ENCODE measurements at places on chromosomes 7 and 10.

- DNase-seq, result no peak
These were observed 275.7 kb downstream of the XPNPEP1 start for GRCh38 chr10:109647627-109648026.

GRCh38 chr10:9615189-9615588 is 1402.5 kb upstream of the CELF2 start:
- DNase-seq, result no peak

DNA sequence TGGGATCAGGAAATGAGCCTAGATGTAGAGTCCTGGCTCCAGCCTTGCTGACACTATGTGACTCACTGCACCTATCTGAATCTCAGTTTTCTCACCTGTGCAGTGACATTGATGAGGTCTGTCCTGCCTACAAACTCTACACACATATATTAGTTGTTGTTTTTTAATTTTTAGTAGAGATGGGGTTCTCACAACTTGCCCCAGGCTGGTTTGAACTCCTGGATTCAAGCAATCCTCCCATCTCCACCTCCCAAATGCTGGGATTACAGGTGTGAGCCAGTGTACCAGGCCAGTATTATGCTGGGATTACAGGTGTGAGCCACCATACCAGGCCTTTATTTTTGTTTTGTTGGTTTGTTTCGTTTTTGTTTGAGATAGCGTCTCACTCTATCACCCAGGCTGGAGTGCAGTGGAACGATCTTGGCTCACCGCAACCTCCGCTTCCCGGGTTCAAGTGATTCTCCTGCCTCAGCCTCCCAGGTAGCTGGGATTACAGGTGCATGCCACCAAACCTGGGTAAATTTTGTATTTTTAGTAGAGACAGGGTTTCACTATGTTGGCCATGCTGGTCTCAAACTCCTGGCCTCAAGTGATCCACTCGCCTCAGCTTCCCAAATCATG is 11.8 kb upstream of the DDIT4 start:
- no peak for DNase-seq

GRCh38 chr7:148630078-148630477 is 39.5 kb downstream of the C7orf33 start:
- no peak for DNase-seq

DNA sequence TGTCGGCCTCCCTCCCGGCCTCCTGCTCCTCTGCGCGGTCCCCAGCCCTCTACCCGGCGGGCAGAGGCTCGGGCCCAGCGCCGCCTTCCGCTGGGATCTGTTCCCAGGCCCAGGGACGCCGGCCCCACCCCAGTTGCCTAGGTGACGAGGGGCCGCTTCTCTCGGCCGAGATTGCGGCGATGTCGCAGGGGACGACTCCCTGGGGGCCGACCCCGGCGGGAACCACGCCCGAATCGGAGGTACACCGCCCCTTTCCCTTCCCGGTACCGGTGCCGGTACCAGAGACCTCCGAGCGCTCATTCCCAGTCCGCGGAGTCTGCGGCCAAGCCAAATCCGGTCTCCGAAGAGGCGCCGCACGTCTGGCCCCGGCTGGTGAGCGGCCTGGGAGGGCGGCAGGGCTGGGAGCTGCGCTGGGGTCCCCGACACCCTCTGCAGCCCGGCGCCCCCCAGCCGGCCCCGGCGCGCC is at the start of gene CABCOCO1:
Gene CABCOCO1 (plus strand): TSS at position 136 of the 466 bp plus-strand sequence. CDS start 44 bp downstream, at position 180.
- no peak for DNase-seq

GRCh38 chr10:29669149-29669548 is 34.4 kb upstream of the SVIL start:
- DNase-seq, result no peak

DNA sequence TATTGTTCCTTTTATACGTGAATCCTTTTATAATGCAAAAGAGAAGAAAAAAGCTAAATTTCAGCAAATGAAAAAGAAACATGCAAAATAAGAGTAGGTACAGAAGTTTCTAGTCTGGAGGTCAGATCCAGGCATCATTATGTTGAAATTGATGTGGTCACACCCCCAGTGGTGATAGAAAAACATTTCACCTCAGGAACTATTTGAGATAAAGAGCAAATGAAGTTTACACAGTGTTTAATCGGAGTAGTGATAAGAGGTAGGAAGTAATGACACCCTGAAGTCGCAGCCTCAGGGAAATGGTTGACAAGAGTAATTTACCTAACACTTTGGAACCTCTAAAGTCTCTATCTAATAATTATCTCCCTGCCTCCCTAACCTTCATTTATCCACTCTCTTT is 536.0 kb upstream of the STEAP1 start:
- DNase-seq, result no peak

- no peak for DNase-seq
These were observed 221.8 kb upstream of the TMEM72 start for GRCh38 chr10:44689368-44689767.

- DNase-seq, result no peak
These were observed 495.2 kb downstream of the PLXNA4 start for GRCh38 chr7:132080967-132081668.

DNA sequence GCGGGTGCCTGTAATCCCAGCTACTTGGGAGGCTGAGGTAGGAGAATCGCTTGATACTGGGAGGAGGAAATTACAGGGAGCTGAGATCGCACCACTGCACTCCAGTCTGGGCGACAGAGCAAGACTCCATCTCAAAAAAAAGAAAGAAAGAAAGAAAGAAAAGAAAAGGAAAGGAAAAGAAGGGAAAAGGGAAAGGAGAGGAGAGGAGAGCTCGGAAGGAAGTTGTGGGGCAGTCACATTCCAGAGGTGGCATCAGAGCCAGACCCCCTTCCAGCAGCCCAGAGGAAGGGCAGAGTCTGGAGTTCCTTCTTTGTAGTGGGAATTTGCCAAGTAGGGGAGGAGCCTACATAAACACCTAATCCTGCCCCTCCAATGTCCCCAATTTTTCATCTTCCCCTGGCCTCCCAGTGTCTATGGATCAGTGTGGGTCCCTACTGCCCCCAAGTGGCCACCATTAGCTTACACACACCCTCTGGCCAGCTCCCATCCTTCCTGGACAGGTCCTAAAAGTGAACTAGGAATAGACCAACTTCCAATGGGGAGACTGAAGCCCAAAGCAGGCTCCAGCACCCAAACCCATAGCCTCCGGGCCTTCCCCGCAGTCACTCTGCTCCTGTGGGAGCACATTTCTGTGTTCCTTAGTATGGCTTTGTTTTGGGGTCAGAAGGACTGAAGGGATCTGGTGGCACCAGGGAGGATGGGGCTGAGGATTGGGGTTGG is 39.6 kb upstream of the HSPB1 start:
- DNase-seq, result no peak

DNA sequence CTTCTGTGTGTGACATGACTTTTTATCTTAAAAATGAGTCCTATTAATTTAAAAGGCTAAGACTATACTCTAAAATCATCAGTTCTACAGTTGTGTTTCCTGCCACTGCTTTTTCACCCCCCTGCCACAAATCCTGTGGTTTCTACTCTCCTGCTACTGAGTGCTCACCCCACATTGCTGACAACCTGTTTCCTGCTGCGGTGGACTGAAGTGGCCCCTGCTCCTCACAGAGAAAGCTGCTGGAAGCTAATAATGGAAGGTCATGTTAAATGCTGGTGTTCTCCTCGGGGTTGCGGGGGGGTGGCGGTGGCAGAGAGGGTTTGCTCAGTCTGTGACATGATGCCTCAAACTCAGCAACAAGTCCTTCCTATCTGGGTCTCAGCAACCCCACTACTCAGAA is 113.2 kb upstream of the INHBA start:
- DNase-seq, result no peak

DNA sequence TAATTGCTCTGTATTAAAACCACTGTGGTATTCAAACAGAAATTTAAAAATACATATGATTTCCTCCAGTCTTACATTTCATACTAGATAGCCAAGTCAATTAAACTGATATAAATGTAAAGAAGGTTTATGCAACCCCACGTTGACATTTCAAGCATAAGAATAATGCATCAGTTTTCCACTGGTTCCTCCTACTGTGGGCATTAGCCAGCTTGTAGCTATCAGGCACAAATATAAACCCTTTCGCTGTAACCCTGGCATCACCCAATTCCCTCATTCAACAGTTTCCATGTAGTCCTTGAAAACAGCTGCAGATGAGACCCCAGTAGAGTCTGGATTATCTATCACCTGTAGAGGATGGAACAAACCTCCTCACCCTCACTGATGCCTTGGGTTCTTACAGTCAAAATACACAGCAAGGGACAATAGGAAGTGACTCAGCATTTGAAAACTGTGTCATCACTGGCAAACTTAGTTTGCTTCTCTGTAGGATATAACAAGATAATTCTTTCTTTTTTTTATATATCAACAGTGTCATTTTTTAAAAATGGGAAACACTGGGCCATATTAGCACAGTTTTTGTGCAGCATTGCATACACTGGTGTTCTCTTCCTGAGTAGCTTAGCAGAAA is 113.0 kb downstream of the PDE1C start:
- DNase-seq, result no peak

DNA sequence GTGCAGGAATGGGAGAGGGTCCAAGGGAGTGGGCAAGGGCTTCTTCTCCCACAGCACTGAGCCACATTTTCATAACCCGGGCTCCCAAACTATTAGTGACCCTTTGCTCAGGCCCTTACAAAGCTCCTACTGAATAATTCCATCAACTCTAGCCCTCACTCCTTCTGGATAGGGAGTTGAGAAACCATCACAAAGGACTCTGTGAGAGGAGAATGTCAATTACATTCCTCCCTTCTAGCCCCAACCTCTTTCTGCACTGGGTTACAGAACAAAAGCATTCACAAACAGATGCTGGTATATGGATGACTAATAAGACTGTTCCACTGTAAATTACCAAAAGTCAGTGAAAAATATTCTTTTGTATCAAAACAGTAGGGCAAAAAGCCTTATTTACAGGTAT is 203.7 kb downstream of the SORCS1 start:
- DNase-seq, result no peak

DNA sequence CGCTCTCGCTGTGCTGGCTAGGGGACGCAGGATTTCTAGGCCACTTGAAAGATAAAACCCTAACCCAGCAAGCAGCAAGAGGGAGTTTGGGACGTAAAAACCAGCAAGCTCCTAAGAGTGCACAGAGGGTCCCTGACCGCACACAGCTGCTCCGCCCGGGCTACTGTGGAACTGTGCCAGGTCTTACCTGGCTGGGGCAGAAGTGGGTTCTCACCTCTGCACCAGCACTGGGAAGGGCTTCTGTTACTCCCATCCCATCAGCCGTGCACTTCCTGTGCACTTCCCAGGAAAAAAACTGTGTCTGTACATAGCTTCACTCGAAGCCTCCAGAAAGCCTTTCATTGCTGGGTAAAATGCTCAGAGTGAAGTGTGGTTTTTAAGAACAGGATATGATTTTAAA is 45.9 kb upstream of the PTF1A start:
- no peak for DNase-seq

DNA sequence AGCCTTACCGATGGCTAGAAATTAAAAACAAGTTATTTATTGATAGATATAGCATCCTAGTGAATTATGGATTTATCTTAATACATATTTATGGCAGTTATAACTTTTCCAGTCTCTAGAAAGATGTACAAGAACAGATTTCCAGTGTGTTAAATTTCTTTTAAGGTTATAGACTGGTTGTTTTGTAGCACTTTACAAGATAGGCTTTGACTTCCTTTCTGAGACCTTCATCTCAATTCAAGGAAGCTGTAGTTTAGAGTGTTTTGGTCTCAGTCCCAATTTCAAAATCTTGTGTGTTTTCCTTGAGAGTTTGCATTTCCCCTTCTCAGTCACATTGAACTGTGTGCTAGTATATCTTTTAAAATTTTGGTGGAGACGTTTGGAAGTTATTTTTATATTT is 30.1 kb downstream of the PLEKHA1 start:
- DNase-seq, result no peak

DNA sequence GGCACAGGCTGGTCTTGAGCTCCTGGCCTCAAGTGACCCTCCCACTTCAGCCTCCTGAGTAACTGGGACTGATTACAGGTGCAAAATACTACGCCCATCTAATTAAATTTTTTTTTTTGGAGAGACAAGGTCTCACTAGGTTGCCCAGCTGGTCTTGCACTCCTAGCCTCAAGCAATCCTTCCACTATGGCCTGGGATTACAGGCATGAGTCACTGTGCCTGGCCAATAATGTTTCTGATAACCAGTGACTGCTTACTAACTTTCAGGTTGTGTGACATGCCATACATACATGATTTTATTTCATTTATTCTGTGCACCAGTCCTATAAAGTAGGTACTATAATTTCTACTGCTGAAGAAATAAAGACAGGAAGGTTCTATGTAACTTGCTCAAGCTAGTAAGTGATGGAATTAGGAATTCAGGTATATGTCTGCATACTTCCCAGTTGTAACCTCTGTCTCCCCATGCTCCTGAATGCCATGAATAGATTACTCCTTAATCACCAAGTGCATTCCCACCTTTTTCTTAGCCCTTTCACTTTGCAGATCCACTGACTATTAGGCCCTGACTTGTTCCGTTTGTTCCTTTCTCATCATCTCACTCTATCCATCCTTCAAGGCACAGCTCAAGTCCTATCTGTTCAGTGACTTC is 28.1 kb downstream of the MCU start:
- DNase-seq, result no peak

DNA sequence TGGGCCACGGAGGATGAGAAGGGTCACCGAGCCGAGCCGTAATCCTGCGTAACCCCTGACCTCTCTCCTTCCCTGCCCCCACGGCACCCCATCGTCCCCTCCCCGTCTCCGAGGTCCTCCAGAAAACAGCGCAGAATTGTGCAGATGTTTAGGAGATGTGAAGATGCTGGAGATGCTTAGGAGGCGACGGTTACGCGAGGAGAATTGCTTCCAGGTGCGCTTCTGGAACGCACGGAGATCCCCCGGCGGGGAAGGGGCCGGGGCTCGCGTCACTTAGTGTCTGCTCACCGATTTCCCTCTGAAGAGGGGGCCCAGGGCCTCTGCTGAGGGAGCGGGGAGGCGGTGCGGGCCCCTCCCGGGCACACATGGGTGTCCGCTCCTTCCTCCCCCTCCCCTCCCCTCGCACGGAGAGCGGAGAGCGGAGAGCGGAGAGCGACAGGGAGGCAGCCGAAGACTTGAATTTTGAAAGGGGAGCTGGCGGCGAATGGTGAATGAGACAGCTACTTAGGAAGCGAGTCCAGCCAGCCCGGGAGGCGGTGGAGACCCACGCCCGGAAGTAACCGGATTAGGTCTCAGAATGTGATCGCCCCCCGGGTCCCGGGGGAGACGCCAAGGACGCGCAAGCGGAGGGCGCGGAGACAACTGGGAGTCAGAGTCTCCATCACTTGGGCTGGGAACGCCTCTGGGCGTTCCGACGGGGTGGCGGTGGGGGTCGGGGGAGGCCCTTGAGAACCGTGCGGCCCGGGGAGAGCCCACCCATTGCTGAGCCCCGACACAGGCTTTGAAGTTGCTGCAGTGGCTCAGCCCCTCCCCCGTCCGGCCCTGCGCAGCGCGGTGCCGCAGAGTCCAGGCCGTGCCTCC is 8.7 kb upstream of the EN2 start:
- no peak for DNase-seq

GRCh38 chr7:107109955-107110354 is 58.8 kb upstream of the HBP1 start:
- no peak for DNase-seq

GRCh38 chr7:67856046-67856445 is 859.4 kb downstream of the TYW1 start:
- no peak for DNase-seq

- DNase-seq, result no peak
These were observed 5.8 kb upstream of the FHIP2A start for GRCh38 chr10:114815791-114816190.
